Activated T-helper 1 cell treated with Interleukin-2 at 50 U/mL for 16 hours (primary cell): ENCODE measurements at places on chromosomes 5 and 9.

- no peak for DNase-seq
Observed at GRCh38 chr5:154311362-154311761, 120.8 kb downstream of the GALNT10 start.

DNA sequence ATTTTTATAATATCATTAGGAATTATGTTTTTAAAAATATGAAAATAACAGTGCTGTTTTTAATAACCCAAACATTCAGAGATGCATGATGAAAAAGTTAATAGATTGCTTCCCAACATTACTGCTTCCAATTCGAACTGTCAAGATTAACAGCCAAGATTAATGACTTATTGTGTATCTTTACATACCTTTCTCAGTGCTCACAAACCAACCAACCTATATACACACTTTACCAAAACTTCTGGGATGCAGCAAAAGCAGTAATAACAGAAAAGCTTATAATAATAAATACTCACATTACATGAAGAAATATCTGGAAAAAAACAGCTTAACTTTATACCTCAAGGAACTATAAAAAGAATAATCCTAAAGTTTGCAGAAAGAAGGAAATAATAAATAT is 82.1 kb downstream of the TMEM232 start:
- DNase-seq: no peak

DNA sequence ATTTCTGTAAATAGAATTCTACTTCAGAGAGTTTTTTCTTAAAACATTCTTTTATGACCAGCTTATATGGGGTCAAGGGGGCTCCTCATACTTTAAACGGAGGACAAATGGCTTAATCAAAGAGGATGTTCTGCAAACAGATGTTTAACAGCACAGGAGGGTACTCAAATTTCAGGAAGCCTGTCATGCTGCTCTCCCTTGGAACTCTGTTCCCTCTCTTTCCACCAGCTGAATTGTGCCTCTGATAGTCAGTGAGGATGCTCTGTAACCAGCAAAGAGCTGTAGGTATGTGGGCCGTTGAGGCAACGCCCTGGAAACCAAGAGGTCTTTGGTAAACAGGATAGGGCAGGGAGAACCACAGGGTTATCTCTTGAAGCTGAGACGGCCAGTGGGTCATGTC is 161.1 kb downstream of the C5orf15 start:
- no peak for DNase-seq

GRCh38 chr9:113964495-113965170 is 88.5 kb downstream of the ZNF618 start:
- DNase-seq: no peak

GRCh38 chr5:93821891-93822415 is 80.6 kb upstream of the POU5F2 start:
- DNase-seq: no peak

- no peak for DNase-seq
Observed at GRCh38 chr5:158375531-158375930, 516.6 kb upstream of the CLINT1 start.

DNA sequence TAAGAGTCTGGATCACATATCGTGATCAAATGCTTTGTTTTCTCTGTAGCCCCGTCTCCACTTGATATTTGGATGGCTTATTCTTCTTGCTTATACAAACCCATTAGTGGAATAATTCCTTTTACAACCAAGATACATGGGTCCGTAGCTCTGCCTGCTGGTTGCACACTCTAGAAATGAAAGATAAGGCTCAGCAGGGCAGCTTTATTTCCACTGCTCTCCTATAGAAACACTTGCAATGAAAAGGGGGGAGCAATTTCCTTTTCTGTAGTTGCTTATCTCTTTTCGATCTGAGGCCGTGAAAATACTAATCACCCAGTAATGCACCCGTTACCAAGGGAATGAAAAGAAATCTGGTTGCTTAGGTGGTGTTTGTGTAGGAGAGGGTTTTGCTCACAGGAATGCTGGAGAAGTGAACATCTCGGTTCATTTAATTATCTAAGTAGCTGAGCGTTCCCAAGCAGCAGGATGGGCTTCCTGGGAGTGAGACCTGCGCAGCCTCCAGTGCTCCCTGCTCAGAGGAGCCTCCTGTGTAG is 131.7 kb downstream of the ADAMTS16 start:
- no peak for DNase-seq

DNA sequence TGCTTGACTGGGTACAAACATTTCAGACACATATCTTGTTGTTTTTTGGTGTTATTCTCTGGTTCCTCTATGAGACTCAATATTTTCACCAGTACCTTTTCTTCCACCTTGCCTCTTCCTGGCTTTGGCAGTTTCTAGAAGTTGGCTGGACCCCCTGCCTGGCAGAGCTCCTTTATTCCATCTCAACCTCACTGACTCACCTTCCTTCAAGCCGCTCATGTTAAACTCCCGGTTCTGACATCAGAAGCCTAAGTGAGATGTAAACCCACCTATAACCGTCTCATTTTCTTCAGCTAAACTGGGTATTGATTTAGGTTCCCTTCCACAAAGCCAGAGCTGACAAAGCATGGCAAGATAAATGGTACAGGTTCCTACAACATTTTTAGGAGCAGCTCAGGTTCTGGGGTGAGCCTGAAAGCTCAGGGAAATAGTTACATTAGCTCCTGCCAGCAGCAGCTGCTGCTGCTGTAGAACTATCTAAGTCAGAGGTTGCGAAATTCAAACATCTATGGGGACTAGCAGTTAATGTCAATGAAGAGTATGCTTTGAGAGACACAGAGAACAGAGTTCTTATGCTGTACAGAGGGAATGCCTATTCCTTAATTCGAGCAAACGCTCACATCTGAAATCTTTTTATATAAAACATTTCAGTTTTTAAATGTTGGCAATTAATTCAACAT is 197.1 kb upstream of the NR3C1 start:
- no peak for DNase-seq

DNA sequence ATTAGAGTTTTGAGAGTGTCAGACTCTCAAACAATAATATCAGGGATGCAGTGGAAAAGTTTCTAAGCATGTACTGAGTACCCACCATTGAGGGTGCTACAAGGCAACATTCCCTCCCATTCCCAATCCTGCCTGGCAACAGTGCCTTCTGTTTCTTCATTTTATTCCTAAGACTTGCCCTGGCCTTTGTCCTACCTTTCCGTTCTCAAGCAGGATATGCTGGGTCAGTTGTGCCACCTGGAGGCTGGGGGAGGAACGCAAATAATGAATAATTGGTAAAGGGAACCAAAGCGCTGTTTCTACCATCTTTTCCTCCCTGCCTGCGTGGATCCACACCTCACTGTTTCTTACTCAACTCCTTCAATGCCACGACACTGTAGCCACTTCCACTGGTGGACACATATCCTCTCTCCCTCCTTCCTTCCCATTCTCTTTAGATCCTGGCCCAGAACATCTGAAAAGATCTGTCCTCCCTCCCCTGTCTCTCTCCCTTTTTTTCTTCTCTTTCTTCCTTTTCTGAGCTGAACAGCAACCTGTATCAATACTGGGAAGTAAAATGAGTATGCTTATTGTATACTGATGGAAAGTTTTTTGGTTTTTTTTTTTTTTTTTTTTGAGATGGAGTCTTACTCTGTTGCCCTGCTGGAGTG is 149.5 kb downstream of the C9orf152 start:
- peak; percentile 26 for DNase-seq

GRCh38 chr5:50574121-50574520 is 92.3 kb upstream of the PARP8 start:
- DNase-seq: no peak

- DNase-seq: no peak
Observed at GRCh38 chr5:164296603-164297080, 791.2 kb downstream of the MAT2B start.

- DNase-seq: no peak
Observed at GRCh38 chr5:28648108-28648507, 1609.7 kb upstream of the CDH9 start.

GRCh38 chr9:89522261-89522958 is 24.5 kb upstream of the SEMA4D start:
- DNase-seq: peak; percentile 57

DNA sequence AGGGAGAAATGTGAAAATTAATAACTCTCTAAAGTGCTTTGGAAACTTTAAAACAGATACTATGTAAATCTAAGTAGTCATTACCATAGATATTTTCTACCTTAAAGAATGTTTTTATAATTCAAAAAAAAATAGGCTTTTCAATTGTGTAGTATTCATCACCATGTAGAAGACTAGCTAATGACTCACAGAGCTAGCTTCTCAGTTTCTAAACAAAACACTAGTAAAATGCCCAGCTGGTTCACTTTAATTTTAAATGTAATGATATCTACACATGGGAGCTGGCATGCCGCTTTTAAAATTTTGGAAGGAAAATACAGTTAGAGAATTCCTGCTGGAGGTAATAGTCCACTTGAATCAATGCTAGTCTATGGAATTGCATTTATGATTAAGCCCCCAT is 509.8 kb downstream of the CSNK1G3 start:
- DNase-seq: no peak

DNA sequence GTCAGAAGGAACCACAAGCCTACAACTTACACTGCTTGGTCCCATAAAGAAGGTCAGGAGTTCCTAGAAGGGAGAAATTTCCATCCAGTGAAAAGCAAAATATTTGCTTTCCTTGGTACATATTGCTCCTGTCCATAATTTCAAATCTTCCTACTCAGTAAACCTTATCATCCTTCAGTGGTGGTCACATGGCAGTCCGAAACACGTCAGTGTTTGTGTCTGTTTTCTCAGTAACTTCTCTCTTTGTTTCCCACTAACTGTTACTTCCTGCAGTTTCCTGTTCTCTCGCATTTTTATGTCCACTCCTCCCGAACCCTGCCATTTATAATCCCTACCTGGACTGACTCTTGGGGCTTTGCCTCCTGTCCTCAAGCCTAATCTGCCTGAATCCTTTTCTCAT is 129.1 kb downstream of the FANCC start:
- DNase-seq: no peak

DNA sequence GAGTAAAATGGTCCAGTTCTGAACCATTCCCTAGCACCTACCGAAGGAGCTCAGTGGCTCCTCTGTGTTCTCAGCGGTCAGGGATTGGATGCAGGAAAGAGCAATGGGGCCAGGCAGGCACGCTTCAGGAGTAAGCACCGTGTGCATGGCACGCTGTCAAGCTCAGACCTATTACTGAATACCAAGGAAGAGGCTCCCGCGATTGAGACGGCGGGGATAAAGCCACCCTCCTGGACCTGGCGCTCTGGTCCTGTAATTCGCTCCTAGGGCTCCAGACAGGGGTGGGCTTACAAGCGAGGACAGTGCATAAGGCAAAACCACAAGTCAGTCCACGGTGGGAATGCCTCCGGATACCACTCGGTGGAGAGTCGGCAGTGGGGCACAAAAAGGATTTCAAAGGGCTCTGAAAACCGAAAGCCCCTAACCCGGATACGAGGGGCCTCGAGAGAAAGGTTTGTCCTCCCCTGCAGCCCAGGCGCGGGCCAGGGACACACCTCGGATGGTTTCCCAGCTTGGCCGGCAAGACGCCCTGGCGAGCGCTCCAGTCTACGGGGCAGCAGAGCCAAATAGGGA is 988 bp downstream of the OXCT1 start:
- no peak for DNase-seq

GRCh38 chr5:35860686-35861085 is 4.0 kb downstream of the IL7R start:
- DNase-seq: no peak
